Tibial nerve (tissue), 4 donors: ENCODE measurements at places on chromosomes 2 and 18. TPM values are rescaled to one million over a fixed set of nuclear protein-coding genes. Genes with fewer than 3 reads are reported as not detected.

GRCh38 chr2:9594366-9595054 lies 36.3 kb downstream of the YWHAQ start:
- no peaks in the 10 kb centered on the region for H3K36me3 ChIP-seq
- no peaks in the 10 kb centered on the region for H3K27me3 ChIP-seq
- peak; percentile 25 for DNase-seq

GRCh38 chr18:50507120-50507590 lies 52.7 kb upstream of the MAPK4 start:
- H3K4me3 ChIP-seq = no peak overlapping the region
- H3K36me3 ChIP-seq = no peaks in the 10 kb centered on the region
- no peaks in the 10 kb centered on the region for H3K4me1 ChIP-seq

UGT1A6 gene
- 0.39 TPM for total RNA-seq

- H3K4me1 ChIP-seq = peaks cover 10% of the 10 kb centered on the region
- no peak overlapping the region for H3K4me3 ChIP-seq
- no peak overlapping the region for H3K27ac ChIP-seq
- DNase-seq = no peak
- no peaks in the 10 kb centered on the region for H3K27me3 ChIP-seq
Measured at GRCh38 chr2:241163601-241164118, 13.4 kb downstream of the PPP1R7 start.

GRCh38 chr2:221435171-221435570 lies 136.9 kb downstream of the EPHA4 start:
- no peaks in the 10 kb centered on the region for H3K4me1 ChIP-seq
- H3K4me3 ChIP-seq = no peak overlapping the region
- H3K36me3 ChIP-seq = no peaks in the 10 kb centered on the region
- DNase-seq = no peak
- no peaks in the 10 kb centered on the region for H3K27me3 ChIP-seq
- no peak overlapping the region for H3K27ac ChIP-seq

DNA sequence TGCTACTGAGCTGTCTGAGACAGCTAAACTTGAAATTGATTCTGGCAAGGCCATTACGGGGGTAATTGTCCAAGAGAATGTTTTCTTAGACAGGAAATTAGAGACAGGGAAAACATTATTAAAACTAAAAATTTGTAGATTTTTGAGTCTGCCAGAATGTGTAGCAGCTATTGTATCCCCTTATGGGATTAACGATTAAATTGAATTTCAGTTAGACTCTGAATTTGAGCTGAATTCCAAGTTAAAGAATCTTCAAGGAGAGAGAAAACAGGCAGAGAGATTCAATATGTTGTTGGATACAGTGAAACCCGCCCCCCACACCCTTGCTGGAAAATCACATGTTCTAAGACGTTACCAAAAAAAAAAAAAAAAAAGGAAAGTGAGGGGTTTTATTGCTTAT lies 32.7 kb upstream of the CCDC68 start:
- H3K27me3 ChIP-seq = no peaks in the 10 kb centered on the region
- no peak for DNase-seq
- no peak overlapping the region for H3K4me3 ChIP-seq
- no peak overlapping the region for H3K27ac ChIP-seq
- no peaks in the 10 kb centered on the region for H3K4me1 ChIP-seq
- no peaks in the 10 kb centered on the region for H3K36me3 ChIP-seq

TCF23 gene
- total RNA-seq = not detected

IL1RN gene
- not detected for total RNA-seq

AQP12A gene
- total RNA-seq = not detected

G6PC2 gene
- not detected for total RNA-seq

WNT6 gene
- 48.4 TPM for total RNA-seq

GRCh38 chr2:120142528-120143219 lies 80.5 kb downstream of the TMEM185B start:
- H3K27me3 ChIP-seq = no peaks in the 10 kb centered on the region
- H3K4me1 ChIP-seq = no peaks in the 10 kb centered on the region
- no peak overlapping the region for H3K4me3 ChIP-seq
- no peak overlapping the region for H3K27ac ChIP-seq
- H3K36me3 ChIP-seq = no peaks in the 10 kb centered on the region
- DNase-seq = no peak

DNA sequence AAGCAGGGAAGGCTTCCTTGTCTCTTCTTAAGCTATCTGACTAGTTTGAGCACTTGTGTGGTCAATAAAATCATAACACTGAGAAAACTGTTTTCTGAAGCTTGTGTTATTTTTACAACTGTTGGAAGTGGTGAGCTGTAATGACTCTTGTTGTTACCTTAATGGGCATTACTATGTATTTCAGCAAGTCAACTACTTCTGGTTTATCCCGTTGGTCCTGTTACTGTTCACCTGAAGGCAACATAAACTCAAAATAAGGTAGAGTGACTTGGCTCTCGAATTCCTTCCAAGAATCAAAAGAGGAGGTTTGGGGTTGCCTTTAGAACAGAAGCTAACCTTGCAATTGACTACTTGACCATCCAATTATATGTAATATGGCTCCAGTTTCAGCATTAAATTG lies 23.2 kb upstream of the FIGN start:
- peaks cover 1% of the 10 kb centered on the region for H3K4me1 ChIP-seq
- H3K27me3 ChIP-seq = no peaks in the 10 kb centered on the region
- no peaks in the 10 kb centered on the region for H3K36me3 ChIP-seq
- no peak for DNase-seq
- H3K4me3 ChIP-seq = no peak overlapping the region

DNA sequence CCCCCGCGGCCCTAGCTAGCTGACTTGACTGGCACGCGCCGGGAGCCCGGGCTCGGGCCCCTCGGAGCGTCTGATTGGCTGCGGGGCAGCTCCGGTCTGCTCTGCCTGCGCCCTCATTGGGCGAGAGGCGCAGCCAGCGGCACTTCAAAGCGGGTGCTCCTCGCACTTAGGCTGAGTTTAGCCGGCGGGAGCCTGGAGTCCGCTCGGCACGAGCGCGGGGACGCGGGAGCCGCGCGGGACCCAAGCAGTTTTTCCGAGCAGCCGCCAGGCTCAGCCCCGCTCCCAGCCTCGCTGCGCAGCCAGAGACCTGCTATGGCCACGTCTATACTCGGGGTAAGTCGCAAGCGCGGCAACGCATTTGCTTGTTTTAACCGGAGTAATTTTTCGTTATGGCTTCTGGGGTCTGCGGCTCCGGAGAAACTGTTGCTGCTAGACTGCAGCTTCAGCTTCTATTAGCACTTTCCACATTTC lies at the start of gene SP9:
Gene SP9, plus strand, starts transcription at position 174 of the 471 bp plus-strand sequence. Its CDS starts 139 bp downstream, at position 313.
- H3K27ac ChIP-seq = no peak within 1 kb of the TSS
- H3K4me1 ChIP-seq = peaks cover 21% of the 10 kb centered on the region
- peaks cover 100% of the 10 kb centered on the region for H3K27me3 ChIP-seq
- H3K4me3 ChIP-seq = peak within 1 kb of the TSS; percentile 26
- no peak for DNase-seq
- no peaks in the 10 kb centered on the region for H3K36me3 ChIP-seq

HAUS1 gene
- total RNA-seq = 21.2 TPM

DNA sequence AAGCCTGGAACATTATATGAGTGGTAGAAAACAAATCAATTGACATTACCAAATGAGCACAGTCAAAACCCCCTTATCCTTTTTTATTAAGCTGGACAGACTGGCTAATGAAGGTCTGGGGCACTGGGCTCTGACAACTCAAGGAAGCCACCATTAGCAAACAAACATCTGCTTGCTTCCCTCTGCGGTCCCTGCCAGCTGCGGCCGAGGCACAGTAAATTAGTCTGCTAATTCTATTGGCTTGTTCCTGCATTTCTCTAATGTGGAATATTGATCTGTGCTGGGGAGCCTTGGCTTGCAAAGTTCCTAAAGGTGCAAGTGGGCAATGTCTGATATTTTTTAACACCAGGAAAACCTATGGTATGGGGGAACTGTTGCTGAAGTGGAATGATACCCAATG lies 300.3 kb downstream of the MTX2 start:
- no peak for DNase-seq
- H3K36me3 ChIP-seq = no peaks in the 10 kb centered on the region
- no peak overlapping the region for H3K4me3 ChIP-seq
- H3K4me1 ChIP-seq = no peaks in the 10 kb centered on the region
- no peak overlapping the region for H3K27ac ChIP-seq

DNA sequence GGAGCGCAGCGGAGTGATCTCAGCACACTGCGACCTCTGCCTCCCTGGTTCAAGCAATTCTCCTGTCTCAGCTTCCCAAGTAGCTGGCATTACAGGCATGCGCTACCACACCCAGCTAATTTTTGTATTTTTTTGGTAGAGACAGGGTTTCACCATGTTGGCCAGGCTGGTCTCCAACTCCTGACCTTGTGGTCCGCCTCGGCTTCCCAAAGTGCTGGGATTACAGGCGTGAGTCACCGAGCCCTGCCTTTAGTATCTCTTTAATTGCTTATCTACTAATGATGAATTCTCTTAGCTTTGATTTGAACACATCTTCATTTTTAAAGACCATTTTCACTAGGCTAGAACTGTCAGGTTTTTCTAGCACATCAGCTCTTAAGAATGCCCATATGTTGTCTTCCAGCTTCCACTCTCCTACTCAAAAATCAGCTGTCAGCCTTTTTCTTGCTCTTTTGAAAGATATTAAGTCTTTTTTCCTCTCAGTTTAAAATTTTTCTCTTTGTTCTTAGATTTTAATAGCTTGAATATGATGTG lies 16.1 kb upstream of the MFSD2B start:
- H3K27me3 ChIP-seq = no peaks in the 10 kb centered on the region
- no peaks in the 10 kb centered on the region for H3K36me3 ChIP-seq
- H3K27ac ChIP-seq = no peak overlapping the region
- no peak for DNase-seq
- H3K4me1 ChIP-seq = no peaks in the 10 kb centered on the region

- H3K27me3 ChIP-seq = no peaks in the 10 kb centered on the region
- H3K36me3 ChIP-seq = no peaks in the 10 kb centered on the region
- no peak overlapping the region for H3K27ac ChIP-seq
- no peak for DNase-seq
- H3K4me1 ChIP-seq = no peaks in the 10 kb centered on the region
Measured at GRCh38 chr2:127185705-127186104, 34.4 kb downstream of the CYP27C1 start.

DNA sequence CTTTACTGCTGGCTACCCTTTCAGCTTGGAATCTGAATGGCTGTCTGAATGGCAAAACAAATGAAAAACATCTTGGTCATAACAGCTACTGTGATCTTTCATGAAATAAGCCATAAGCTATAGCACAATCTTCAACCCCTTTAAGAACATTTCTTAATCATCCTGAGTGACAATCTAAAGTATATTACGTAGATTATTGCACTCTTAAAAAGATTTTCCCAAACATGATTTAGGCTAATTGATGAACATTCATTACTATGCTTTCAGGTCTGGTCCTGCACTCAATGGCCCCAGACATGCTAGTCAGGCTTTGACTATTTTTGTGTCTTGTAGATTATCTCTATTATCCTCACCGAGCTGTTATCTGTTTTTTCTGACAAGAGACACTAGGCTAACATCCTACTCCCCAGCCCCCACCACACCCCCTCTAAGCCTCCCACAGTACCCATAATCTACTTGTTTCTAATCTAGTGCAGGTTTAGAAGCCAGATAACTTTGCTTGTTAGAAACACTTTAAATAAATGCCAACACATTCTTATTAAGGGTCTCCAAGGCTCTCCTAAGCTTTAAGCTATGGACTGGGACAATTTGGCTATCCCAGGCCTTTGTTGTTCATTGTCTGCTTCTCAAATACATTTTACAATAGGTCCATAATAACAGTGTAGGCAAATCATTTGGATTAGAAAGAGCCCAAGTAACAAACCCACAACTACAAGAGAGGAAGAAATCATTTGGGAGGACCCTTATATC lies 4.2 kb downstream of the SMAD2 start:
- H3K27me3 ChIP-seq = no peaks in the 10 kb centered on the region
- no peak overlapping the region for H3K4me3 ChIP-seq
- DNase-seq = no peak
- H3K36me3 ChIP-seq = no peaks in the 10 kb centered on the region

- no peaks in the 10 kb centered on the region for H3K36me3 ChIP-seq
- DNase-seq = no peak
- H3K4me1 ChIP-seq = no peaks in the 10 kb centered on the region
- no peak overlapping the region for H3K4me3 ChIP-seq
Measured at GRCh38 chr2:47628904-47629303, 154.0 kb upstream of the MSH6 start.

NT5DC4 gene
- total RNA-seq = not detected

GRCh38 chr2:238670111-238670585 lies 177.7 kb upstream of the TWIST2 start:
- H3K4me1 ChIP-seq = no peaks in the 10 kb centered on the region
- DNase-seq = no peak
- H3K27ac ChIP-seq = no peak overlapping the region

MAPK4 gene
- total RNA-seq = 1.5 TPM

DNA sequence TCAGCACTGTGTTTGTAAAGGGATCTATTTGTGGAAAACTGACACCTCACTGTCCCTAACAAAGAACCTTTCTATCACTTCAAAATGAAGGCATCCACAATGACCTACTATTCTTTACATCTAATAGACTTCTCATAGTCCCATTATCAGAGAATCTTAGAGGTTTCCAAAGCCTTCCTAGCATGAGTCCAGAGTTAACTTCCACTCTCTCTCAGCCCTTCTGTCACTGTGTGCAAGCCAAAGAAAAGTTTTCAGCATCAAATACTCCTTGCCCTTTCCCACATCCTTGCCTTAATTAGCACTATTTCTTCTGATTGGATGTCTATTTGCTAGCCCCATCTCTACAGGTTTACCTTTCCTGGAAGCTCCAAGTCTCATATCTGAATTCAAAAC lies 178.5 kb downstream of the ERBB4 start:
- no peak for DNase-seq
- no peaks in the 10 kb centered on the region for H3K4me1 ChIP-seq
- no peak overlapping the region for H3K4me3 ChIP-seq
- H3K27ac ChIP-seq = no peak overlapping the region
- H3K36me3 ChIP-seq = no peaks in the 10 kb centered on the region

SLC30A3 gene
- not detected for total RNA-seq

C18orf54 gene
- 3.3 TPM for total RNA-seq

- H3K4me3 ChIP-seq = no peak overlapping the region
- H3K4me1 ChIP-seq = no peaks in the 10 kb centered on the region
- H3K36me3 ChIP-seq = no peaks in the 10 kb centered on the region
- no peak overlapping the region for H3K27ac ChIP-seq
- DNase-seq = peak; percentile 93
Measured at GRCh38 chr2:133780099-133780996, 212.1 kb upstream of the NCKAP5 start.

RABL2A gene
- total RNA-seq = 24.7 TPM

TEX51 gene
- not detected for total RNA-seq

- no peak for DNase-seq
- no peaks in the 10 kb centered on the region for H3K36me3 ChIP-seq
- H3K27me3 ChIP-seq = no peaks in the 10 kb centered on the region
- H3K27ac ChIP-seq = no peak overlapping the region
- no peaks in the 10 kb centered on the region for H3K4me1 ChIP-seq
Measured at GRCh38 chr2:213253162-213253561, 31.1 kb upstream of the SPAG16 start.
